ENCODE measurements at places on chromosomes 3 and 15. TPM values are rescaled to one million over a fixed set of nuclear protein-coding genes. Genes with fewer than 3 reads are reported as not detected.

DNA sequence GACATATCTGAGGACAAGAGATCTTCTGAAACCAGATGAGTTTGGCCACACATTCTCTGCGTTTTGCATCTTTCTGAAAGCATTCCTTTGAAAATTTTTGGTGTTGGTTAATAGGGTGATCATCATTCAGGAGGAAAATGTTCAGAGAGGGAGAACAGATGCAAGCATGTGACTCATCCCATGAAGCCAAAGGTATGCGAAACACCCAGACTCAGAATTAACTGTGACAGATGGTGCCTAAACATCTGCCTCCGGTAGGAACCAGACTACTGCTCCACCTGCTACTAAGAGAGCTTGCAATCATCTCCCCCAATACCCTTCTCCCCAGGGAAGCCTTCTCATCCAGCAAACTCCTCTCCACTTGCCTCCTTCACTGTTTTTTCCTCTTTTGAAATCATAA is 46.2 kb downstream of the TRIM69 start:
- H3K27me3 ChIP-seq, result no peaks in the 10 kb centered on the region
- no peak overlapping the region for H3K4me3 ChIP-seq
- no peaks in the 10 kb centered on the region for H3K36me3 ChIP-seq
- no peak for DNase-seq
- no peaks in the 10 kb centered on the region for H3K4me1 ChIP-seq
- H3K27ac ChIP-seq, result no peak overlapping the region

DNA sequence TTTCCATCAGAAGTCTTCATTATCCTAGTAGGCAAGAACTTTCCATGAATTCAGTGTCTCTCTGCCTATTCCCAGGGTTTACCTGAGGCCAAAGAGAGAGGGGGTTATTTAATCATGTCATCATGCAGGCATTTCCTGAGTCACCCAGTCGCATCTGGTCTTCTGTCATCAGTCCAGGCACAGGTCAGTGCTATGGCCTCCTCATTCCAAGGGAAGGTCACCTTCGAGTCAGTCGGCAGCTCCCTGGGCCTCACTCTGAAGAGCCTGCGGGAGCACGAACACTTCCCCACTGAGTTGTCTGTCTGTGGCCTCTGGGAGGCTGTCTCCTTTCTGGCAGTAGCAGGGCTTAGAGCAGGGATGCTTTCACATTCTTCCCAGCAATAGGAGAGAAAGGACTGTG is 26.2 kb upstream of the LRTM1 start:
- no peaks in the 10 kb centered on the region for H3K4me1 ChIP-seq
- H3K4me3 ChIP-seq, result no peak overlapping the region
- H3K36me3 ChIP-seq, result no peaks in the 10 kb centered on the region
- H3K27ac ChIP-seq, result no peak overlapping the region
- no peak for DNase-seq

DNA sequence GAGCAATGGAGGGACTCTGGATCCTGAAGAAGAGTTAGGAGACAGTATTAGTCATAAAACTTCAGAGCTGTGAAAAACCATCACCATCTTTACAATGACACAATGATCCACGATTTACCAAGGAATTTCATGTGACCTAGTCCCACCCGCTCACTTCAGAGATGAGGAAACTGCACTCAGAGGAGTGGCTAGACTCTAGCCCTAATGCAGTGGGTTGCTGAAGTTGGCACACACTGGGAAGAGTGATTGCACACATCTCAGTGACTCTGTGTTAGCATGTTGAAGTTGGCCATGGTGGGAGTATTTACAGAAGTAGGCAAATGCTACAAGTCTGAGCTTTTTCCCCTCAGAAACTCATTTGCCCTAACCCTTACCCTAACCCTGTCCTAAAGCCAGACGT is 35.2 kb upstream of the SPATA12 start:
- peaks cover 7% of the 10 kb centered on the region for H3K4me1 ChIP-seq
- no peak for DNase-seq
- H3K27ac ChIP-seq, result no peak overlapping the region
- H3K4me3 ChIP-seq, result no peak overlapping the region
- no peaks in the 10 kb centered on the region for H3K27me3 ChIP-seq

GRCh38 chr15:74695597-74696397 is at the start of gene EDC3:
Gene EDC3, minus strand, starts transcription at chr15:74696024. Its CDS starts 20,900 bp downstream, at chr15:74675124.
- no peaks in the 10 kb centered on the region for H3K4me1 ChIP-seq
- peak within 1 kb of the TSS; percentile 80 for H3K4me3 ChIP-seq
- H3K27ac ChIP-seq, result peak within 1 kb of the TSS; percentile 78
- no peaks in the 10 kb centered on the region for H3K27me3 ChIP-seq
- peak; percentile 86 for DNase-seq

DNA sequence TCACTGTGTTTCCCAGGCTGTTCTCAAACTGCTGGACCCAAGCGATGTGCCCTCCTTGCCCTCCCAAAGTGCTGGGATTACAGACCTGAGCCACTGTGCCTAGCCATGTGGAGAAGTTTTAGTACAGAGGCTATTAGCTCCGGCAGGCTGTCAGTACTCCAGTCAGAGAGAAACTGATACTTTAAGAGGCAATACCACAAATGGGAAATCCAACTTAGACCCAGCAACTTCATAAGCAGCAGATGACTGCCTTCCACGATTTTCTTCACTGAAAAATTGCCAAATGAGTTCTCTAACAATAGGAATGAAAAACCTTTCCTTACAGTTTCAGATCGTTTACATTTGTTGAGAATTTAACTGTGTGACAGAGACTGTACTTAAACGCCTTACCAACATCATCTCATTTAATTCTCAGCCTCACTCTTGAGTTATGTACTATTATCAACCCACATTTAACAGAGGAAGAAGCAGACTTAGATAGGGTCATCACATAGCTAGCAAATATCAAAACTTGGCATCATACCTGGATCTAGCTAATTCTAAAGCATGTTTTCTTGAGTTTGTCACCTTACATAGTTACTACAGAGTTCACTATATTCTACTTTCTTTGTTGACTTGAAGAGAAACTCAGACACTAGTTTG is 127.4 kb downstream of the TCF12 start:
- no peaks in the 10 kb centered on the region for H3K27me3 ChIP-seq
- no peak overlapping the region for H3K4me3 ChIP-seq
- H3K27ac ChIP-seq, result no peak overlapping the region
- DNase-seq, result no peak
- no peaks in the 10 kb centered on the region for H3K36me3 ChIP-seq

GRCh38 chr3:182717216-182717615 is 76.1 kb upstream of the ATP11B start:
- H3K36me3 ChIP-seq, result no peaks in the 10 kb centered on the region
- no peaks in the 10 kb centered on the region for H3K4me1 ChIP-seq
- peak; percentile 19 for DNase-seq
- no peak overlapping the region for H3K27ac ChIP-seq
- H3K4me3 ChIP-seq, result no peak overlapping the region

DNA sequence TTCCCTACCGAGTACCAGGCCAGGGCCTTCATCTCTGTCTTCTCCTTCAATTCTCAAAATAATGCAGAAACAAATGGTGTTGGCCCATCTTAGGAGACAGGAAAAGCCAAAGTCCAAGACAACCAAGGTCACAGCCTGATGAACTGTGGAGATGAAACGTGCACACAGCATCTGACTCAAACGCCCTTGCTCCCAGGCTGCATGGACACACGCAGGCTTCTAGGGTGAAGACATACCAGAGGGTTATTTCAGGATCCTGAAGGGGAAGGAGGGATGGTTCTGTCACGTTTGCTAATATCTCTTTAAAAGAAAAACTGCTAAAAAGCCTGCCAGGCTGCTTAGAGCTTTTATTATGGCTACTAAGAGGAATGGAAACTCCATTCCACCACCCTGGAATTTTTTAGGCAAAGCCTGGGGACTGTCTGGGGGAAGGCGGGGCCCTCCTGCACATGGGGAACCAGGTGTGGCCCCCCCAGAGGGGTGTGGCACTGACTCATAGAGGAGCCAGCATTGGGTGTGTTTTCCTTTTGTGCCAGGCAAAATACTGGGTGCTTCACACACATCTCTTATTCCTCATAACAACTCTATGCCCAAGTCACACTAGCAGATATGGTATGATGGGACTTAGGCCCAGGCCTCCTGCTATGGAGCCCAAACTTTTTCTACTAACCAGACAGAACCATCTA is 62.9 kb downstream of the UMPS start:
- no peak overlapping the region for H3K4me3 ChIP-seq
- H3K27ac ChIP-seq, result no peak overlapping the region
- H3K36me3 ChIP-seq, result peaks cover 9% of the 10 kb centered on the region
- no peak for DNase-seq

DNA sequence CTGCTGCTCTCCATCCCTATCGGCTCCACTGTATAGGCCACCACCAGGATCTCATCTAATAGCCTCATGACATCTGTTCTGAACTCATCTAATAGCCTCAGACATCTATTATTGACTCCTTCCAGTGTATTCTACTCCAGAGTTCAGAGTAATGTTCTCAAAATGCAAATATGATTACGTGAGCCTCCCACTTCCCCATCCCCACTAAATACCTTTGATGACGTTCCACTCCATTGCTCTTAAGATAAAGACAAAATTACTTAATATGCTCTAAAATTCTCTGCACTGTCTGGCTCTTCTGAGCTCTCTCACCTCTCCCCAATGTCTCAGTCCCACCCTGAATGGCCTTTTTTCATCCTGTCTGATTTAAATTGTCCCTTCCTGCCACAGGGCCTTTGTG is 94.7 kb downstream of the SAMMSON start:
- no peak overlapping the region for H3K27ac ChIP-seq
- no peaks in the 10 kb centered on the region for H3K36me3 ChIP-seq
- H3K4me1 ChIP-seq, result no peaks in the 10 kb centered on the region
- no peak overlapping the region for H3K4me3 ChIP-seq

DNA sequence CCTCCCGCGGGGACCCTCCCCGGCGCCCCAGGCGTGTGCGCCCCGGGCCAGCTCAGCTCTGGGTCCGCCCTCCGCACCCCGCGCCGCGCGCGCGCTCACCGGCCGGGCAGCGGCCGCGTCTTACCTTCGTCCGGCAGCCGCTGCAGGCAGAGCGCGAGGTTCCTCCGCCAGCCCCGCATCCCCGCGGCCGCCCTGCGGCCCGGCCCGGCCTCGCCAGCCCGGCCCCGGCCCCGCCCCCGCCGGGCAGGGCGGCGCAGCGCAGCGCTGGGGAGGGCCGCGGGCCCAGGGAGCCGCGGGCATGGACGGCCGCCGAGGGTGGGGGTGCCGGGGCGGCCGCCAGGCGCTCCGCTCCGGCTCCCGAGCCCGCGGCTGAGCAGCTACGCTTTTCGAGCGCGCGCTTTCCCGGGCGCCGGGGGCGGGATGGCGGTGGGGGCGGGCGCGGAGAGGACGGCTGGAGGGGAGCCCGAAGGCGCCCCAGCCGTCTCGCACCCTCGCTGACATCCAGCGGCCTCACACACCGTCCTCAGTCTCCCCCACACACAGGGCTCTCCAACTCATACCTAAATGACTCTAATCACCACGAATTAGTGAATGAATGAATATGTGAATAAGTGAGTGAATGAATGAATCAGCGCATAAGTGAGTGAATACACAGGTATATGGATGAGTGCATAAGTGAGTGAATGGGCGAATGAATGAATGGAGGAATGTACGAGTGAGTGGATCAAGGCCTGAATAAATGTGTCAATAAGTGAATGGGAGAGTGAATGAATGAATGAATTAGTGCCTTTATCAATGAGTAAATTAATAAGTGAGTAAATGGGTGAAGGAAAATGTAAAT is 48.5 kb upstream of the CCDC174 start:
- H3K4me1 ChIP-seq, result peaks cover 4% of the 10 kb centered on the region
- no peaks in the 10 kb centered on the region for H3K36me3 ChIP-seq
- H3K27ac ChIP-seq, result no peak overlapping the region
- no peak for DNase-seq

DNA sequence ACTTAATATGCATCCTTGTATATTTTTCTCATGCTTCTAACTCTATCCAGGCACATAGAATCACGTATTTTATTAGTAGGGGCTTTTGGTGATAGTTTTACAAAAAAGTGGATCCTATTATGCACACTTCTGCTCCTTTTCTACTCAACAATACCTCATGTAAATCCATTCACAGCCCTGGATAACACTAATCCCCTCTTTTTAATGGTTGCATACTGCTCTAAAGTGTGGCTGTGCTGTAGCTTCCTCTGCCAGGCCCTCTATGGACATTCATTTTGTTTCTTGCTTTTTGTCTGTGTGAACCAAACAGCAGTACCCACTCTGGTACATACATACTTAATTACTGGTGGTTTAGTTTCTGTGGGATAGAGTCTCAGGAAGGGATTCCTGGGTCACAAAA is 51.3 kb upstream of the SCAANT1 start:
- H3K4me3 ChIP-seq, result no peak overlapping the region
- no peaks in the 10 kb centered on the region for H3K27me3 ChIP-seq
- H3K36me3 ChIP-seq, result no peaks in the 10 kb centered on the region
- H3K4me1 ChIP-seq, result peaks cover 11% of the 10 kb centered on the region
- H3K27ac ChIP-seq, result no peak overlapping the region

The GOLGA6L10 gene
- 6.0 TPM for total RNA-seq

The TM2D3 gene
- 48.6 TPM for total RNA-seq

Measured in prostate gland (tissue), 2 donors.